Immature natural killer cell (primary cell): ENCODE measurements at places on chromosomes 4 and X. TPM values are rescaled to one million over a fixed set of nuclear protein-coding genes. Genes with fewer than 3 reads are reported as not detected.
A peak's percentile ranks its signal among the peaks of the same experiment; 100 is the strongest.

GRCh38 chr4:10104211-10104990 is 12.2 kb downstream of the WDR1 start:
- H3K27ac ChIP-seq: peak overlapping the region; percentile 93
- no peaks in the 10 kb centered on the region for H3K27me3 ChIP-seq
- no peaks in the 10 kb centered on the region for H3K36me3 ChIP-seq
- peaks cover 100% of the 10 kb centered on the region for H3K4me1 ChIP-seq

The TMEM131L gene
- polyA plus RNA-seq: 32.4 TPM

DNA sequence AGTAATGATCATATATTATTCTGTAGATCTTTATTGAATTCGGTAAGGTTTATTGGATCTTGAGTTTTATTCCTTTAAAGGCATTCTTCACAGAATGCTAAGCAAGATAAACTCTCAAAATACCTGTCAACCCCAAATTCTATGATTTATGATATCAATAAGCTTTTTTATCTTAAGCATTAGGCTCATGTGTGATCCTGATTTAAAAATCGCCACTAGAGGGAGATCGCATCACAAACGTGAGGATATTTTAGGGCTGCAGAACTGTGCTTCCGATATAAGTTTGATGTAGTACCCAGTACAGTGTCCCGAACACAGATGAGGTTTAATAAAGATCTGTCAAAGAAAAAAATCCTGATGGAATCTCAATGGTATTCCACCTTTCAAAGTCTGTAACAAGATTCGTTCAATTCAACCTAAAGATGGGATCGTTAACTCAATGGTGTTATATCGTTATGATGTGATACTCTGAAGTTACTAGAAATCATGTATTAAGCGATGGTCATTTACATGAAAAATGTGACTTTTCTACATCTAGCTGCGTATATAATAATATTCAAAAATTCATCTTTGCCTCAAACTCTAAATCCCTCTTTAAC is 169.0 kb downstream of the CORIN start:
- peak; percentile 24 for DNase-seq
- peaks cover 3% of the 10 kb centered on the region for H3K27me3 ChIP-seq
- H3K27ac ChIP-seq: no peak overlapping the region
- H3K4me1 ChIP-seq: no peaks in the 10 kb centered on the region

DNA sequence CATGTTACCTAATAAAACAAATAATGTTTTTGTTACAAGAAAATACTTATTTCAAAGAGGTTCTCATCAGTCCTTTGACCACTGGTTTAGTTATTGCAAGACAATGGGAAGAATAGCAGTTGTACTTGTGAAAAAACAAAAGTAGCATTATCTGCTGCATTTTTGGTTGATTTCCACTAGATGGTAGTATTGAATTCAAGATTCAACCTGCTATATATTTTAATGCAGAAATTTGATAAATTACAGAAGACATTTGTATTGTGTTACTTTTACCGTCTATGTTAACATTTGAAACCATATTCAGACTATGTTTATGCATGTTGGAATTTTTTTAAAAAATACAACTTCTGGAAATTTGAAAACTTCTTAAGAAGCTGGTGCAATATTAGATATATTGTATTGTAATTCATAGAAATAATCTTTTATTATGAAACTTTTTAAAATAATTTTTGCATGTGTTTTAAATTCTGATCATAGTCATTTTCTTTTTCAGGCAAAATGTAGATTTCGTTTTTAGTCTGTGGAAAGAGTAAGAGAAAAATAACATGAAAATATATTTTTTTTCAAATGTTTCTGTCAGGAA is 56.4 kb downstream of the SPCS3 start:
- no peaks in the 10 kb centered on the region for H3K27me3 ChIP-seq
- no peak overlapping the region for H3K4me3 ChIP-seq
- H3K4me1 ChIP-seq: no peaks in the 10 kb centered on the region
- DNase-seq: no peak
- H3K36me3 ChIP-seq: no peaks in the 10 kb centered on the region

- DNase-seq: no peak
- no peaks in the 10 kb centered on the region for H3K36me3 ChIP-seq
- H3K4me1 ChIP-seq: no peaks in the 10 kb centered on the region
- H3K4me3 ChIP-seq: no peak overlapping the region
- no peak overlapping the region for H3K27ac ChIP-seq
These were observed 278.0 kb downstream of the FBXO8 start for GRCh38 chr4:174005422-174005821.

The SLC10A3 gene
- 91.1 TPM for polyA plus RNA-seq

DNA sequence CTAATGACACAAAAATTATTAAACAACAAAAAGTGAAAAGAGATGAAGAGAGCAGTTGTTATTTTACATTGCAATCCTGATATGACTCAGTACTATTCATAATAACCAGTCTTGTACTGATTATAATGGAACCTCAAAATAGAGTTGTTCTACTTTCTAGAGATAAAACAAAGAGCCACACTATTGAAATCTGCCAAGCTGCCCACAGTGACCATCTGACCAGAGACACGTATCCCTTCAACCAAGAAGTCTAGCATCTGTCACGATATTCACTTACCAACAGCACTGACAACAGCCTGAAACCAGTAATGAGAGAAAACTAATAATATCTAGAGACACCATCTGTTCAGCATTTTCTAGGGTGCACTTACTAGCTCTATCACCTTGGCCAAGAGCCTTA is 466.7 kb downstream of the NKX6-1 start:
- no peaks in the 10 kb centered on the region for H3K4me1 ChIP-seq
- no peaks in the 10 kb centered on the region for H3K36me3 ChIP-seq
- no peak overlapping the region for H3K4me3 ChIP-seq
- H3K27ac ChIP-seq: no peak overlapping the region
